ENCODE measurements at places on chromosomes 5 and 9.

GRCh38 chr9:137201205-137201868, 796 bp upstream of the TPRN start:
- no peak for DNase-seq

DNA sequence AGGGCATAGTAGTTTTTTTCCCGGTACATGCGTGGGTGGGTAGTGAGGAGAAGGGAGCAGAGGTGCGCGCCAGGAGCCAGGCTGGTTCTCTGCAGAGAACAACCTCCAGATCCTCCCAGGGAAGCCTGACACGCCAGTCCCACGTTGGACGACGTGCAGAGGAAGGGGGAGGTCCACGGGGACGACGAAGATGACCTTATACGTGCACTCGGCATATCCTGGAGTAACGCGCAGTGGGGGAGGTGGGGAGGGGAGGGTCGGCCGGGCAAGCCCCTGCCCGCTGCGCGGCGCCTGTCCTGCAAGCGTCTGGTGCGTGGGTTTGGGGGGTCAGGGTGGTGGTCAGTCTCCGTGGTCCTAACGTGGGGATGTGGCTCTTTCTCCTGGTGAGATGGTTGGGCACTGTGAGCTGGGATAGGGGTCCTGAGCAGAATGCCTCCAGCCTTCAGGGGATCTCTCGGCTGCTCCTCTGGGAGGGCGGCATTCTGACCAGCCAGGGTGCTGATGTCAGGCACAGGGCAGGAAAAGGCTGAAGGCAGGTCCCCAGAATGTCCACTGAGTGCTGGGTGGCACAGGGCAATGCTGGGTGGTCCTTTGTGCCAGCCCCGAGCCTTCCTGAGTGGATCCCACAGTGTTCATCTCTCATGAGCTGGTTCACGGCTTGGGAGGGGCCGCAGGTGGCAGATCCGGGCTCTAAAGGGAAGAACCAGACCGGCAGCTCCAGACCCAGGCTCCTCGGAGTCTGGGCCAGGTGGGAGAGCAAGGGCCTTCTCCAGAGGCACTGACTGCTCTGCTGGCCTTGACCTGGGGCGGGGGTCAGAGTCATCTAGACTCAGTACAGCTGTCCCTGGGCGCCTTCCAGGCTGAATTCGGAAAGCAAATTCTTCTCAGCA, 10.5 kb upstream of the SCGB3A1 start:
- DNase-seq = no peak

GRCh38 chr9:16992138-16992537, 121.7 kb upstream of the BNC2 start:
- DNase-seq = no peak

GRCh38 chr5:90586469-90586868, 27.9 kb downstream of the ADGRV1 start:
- DNase-seq = no peak

DNA sequence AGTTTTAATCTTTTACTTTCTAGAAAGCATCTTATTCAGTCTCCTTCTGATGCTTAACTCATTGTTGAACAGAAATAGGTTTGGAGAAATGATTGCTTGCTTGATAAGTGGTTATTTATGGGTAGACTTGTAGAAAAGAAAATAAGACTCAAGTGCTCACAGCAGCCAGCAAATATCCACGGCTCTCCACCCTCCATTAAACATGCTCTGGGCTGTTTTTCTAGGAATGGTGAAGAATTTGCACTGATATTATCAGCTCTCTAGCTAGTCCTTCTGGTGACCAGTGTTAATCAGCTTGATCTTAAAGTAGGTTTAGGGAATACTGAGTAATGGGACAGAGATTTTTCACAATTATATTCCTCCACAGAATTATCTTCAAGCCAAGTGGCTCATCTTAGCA, 60.6 kb downstream of the SLC1A3 start:
- DNase-seq = no peak

- DNase-seq = no peak
These were observed 238.3 kb upstream of the EDIL3 start for GRCh38 chr5:84623019-84623418.

- no peak for DNase-seq
These were observed 294.6 kb upstream of the CLINT1 start for GRCh38 chr5:158153508-158153907.

DNA sequence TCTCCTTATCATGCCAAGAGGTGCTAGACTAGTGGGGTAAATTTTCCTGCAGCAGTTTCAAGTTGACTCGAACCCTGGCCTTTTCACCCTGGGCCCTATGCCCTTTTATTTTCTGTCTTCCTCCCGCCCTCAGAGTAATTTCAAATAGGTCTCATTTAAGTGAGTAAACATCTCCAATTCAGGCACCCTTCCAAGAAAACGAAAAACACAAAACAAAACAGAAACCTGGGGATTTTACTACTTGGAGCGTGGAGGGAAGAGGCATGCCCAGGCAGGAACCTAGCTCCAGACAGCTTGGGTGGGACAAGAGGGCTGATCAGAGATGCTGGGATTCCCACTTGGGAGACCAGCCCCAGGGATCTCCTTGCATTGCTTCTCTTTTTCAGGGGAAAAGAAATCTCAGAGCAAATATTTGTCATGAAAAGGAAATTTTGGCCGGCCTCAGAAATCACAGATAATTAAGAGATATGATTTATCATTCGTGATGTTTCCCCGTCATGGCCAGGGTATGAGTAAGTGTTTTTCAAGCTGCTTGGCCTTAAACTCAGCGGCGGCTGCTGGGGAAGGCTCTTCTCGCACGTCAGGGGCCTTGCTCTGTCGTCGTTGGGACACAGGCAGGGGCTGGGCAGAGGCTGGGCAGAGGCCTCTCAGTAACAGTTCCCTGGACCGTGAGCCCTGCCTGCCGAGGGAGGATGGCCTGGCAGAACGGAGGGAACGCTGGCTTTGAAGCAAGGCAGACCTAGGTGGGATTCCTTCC, 248.6 kb upstream of the KLF4 start:
- no peak for DNase-seq

DNA sequence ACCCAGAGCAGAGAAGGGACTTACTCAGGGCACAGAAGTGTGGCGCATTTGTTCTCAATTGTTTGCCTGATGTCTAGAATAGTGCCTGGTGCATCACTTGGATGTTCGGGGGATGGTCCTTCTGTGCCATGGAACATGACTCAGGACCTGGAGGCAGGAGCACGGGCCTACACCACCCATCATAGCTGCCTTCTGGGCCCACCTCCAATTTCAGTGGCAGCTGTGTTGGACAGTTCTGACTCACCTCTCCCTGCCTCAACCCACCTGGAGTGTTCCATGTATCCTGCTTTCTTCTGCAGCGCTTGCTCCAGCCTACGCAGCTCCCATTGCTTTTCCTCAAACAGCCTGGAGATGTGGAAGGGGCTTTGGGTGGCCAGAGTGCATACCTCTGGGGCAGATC, 12.5 kb upstream of the CXCL14 start:
- DNase-seq = no peak

- DNase-seq = no peak
These were observed 25.1 kb downstream of the PPIP5K2 start for GRCh38 chr5:103145196-103145595.

DNA sequence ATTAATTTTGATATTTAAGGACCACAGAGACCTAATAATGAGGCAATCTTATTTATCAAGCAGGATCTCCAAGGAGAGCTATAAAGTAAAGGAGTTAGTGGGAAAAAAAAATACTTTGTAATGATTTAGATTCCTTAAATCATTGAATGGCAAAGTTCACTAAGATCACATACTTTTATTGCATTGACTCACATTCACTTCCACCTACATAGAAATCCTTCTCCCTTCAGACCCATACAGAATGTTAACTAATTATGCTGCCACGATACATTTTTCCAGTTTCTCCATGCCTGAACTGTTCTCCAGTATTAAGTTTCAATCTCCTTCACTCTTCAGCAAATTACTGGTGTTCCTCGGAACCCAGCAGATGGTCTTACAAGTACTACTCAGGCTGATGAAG, 388.7 kb downstream of the EFNA5 start:
- DNase-seq = no peak

GRCh38 chr9:127921557-127922120, 4.8 kb upstream of the ST6GALNAC4 start:
- peak; percentile 73 for DNase-seq

DNA sequence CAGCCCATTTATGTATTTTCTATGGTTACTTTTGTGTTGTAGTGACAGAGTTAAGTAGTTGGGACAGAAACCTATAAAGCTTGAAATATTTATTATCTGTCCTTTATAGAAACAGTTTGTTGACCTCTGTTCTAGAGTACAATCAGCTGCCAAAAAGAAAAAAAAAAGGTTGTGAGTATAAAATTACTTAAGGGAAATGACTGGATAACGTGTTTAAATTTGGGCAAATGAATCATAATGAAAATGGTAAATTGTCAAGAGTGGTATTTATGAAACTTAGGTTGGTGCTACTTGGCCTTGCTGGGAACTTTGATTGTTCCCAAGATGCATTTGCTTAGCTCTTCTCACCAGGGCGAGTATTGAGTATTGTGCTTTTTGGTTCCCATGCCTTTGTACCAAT, 70.2 kb upstream of the IL6ST start:
- no peak for DNase-seq

DNA sequence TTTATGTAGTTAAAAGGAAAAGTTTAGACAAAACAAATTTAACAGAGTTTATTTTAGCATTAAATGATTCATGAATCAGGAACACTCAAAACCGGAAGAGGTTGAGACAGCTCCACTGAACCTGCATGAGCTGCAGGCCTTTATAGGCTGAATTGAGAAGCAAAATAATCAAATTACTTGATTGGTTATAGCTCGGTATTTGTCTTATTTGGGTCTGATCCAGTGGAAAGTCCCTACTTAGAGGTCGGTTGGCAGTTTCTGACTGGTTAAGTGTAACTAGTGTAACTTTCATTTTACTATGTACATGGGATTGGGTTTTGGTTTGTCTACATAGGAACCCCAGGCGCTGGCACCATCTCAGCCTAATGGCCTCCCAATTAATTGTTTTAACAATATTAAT, 74.1 kb upstream of the PIK3R1 start:
- peak; percentile 8 for DNase-seq

GRCh38 chr5:135553688-135554462, 18.1 kb upstream of the NEUROG1 start:
- DNase-seq = peak; percentile 73

DNA sequence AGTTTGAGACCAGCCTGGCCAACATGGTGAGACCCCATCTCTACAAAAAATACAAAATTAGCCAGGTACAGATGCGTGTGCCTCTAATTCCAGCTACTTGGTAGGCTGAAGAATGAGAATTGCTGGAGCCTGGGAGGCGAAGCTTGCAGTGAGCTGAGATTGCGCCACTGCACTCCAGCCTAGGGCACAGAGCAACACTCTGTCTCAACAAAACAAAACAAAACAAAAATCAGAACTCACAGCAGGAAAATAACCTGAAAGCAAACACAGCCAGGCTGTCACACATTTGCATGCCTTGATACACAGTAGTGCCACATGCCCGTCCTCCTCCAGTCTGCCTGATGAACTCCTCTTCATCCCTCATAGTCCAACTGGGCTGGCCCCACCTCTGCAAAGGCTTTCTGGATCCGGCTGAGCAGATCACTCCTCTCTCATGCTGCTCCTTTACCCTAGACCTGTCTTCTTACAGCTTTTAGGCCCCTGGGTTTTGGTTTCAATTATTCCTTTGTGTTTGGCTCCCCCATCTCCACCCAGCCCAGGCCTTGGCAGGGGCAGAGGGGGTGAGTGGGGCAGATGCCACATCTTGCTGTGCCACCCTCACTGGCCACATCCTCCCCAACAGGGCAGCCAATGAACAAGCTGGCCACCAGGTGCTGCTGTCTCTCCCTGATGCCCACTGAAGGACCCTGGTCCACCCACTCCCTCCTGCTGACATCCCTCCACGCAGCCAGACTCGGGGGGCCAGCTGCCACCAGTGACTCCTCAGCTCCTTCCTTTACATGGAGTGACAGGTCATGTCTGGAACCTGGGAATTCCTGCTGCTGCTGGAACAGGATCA, 62.0 kb upstream of the GGTA1 start:
- no peak for DNase-seq

DNA sequence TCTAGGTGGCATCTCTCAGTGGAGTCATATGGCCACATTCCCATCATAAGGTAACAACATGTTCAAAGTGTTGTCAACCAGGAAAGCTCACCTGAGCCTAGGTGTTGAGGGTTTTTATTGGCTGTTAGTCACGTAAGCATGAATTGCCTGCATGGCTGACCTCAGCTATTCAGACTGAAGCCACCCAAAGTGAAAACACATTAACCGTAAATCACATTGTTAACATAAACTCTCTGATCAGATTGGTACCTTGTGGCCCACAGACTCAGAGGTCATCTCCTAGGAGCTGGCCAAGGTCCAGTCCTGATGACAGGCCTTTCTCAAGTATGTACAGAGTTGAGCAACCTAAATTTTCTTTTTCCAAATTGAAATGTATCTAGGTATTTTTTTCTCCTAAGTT, 26.7 kb downstream of the SRFBP1 start:
- no peak for DNase-seq

DNA sequence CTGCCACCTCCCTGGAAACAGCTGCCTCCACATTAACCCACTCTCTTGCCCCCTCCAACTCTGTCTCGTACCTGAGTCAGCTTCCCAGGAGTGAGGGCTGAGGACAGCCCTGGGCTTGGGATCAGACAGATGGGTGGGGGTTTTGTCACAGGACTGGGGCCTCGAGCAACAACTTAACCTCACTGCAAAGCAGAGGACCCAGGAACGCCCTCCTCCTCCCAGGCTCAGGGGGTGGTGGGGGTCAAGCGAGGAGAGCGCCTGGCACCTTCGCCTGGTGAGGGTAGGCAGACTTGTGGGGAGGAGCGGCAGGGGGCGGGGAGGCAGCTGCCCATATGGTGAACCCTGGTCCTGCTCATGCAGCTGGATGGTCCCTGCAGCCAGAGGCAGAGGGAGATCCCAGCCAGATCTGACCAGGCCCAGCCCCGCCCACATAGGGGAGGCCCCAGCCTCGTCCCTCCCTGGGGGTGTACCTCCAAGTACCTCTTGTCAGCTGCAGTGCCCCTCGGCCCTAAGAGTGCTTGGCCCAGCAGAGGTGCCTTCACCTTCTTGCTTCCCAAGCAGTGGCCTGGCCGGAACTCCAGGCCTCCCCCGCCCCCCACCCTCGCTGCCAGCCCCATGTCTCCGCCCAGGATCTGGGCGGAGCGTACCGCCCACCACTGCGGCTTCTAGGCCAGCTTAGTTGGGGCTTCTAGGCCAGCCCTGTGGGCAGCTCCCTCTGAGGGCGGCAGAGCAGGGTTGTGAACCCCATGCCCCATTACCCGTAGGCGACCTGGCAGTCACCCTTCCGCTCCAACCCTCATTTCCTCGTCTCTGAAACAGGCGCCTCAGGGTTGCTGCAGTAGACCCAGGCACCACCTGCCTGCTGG, at the start of gene SARDH:
Gene SARDH, minus strand, starts transcription at position 579 of the 866 bp plus-strand sequence. CDS start 4,179 bp downstream, outside the sequence.
- peak; percentile 40 for DNase-seq

- no peak for DNase-seq
These were observed 796.4 kb upstream of the ACO1 start for GRCh38 chr9:31588006-31588405.

Data from Calu3 (cell line).